NCI-H524 treated with DMSO at 0.1 percent for 48 hours (cell line): ENCODE measurements at places on chromosomes 16 and 17.

DNA sequence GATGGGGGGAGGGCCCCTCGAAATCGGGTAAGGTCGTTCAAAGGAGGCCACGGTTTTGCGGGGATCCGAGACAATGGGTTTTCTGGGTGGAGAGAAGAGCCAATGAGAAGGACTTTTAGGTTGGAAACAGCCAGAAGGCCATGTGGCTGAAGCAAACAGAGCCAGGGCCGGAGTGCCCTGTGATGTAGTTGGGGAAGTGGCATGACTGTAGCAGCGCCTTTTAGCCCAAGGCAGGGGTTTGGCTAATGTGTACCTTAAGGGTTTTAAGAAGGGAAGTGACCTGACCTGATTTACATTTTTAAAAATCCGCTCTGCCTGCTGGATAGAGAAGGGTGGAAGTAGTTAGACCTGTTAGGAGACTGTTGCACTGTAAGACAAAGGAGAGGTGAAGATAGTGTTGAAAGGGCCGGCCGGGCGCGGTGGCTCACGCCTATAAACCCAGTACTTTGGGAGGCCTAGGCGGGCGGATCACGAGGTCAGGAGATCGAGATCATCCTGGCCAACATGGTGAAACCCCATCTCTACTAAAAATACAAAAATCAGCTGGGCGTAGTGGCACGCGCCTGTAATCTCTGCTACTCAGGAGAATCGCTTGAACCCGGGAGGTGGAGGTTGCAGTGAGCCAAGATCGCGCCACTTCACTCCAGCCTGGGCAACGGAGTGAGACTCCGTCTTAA lies 1.0 kb downstream of the LYRM1 start:
- DNase-seq, result no peak

GRCh38 chr17:82989881-82990280 lies 89.5 kb upstream of the METRNL start:
- no peak for DNase-seq

DNA sequence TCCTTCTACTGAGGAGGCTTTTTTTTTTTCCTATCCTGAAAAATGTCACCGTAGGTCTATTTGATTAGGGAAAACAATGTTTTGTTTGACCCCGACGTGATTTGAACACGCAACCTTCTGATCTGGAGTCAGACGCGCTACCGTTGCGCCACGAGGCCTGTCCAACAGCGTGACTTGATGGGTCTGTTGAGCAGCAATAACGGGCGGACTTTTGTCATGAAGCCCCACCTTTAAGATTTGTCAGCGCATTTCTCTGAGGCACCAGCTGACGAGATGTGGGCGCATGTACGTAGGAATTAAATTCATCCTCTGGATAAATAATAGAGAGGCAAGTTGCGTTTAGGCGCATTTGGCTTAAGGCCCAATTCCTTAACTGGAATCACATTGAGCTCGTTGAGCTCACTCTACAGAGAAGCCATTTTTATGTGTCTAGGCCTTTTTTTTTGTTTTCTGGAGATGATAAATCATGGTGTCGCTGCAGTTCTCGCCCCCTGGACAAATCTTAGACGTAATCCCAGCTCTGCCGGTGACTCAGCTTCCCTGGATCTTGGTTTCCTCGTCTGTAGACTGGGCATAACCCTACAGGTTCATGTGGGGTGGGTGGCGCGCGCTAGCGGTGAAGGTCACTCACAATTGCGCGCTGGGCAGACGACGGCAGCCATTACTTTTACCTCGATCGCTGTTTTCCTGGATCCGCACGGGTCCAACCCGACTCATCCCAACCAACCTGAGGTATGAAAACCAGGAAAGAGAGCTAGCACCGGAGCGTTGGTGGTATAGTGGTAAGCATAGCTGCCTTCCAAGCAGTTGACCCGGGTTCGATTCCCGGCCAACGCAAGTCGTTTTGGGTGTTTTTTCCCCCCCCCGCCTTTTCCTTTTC lies 10.6 kb upstream of the AURKB start:
- DNase-seq, result no peak

- DNase-seq, result no peak
These were observed 35.7 kb upstream of the METTL9 start for GRCh38 chr16:21563676-21564075.

DNA sequence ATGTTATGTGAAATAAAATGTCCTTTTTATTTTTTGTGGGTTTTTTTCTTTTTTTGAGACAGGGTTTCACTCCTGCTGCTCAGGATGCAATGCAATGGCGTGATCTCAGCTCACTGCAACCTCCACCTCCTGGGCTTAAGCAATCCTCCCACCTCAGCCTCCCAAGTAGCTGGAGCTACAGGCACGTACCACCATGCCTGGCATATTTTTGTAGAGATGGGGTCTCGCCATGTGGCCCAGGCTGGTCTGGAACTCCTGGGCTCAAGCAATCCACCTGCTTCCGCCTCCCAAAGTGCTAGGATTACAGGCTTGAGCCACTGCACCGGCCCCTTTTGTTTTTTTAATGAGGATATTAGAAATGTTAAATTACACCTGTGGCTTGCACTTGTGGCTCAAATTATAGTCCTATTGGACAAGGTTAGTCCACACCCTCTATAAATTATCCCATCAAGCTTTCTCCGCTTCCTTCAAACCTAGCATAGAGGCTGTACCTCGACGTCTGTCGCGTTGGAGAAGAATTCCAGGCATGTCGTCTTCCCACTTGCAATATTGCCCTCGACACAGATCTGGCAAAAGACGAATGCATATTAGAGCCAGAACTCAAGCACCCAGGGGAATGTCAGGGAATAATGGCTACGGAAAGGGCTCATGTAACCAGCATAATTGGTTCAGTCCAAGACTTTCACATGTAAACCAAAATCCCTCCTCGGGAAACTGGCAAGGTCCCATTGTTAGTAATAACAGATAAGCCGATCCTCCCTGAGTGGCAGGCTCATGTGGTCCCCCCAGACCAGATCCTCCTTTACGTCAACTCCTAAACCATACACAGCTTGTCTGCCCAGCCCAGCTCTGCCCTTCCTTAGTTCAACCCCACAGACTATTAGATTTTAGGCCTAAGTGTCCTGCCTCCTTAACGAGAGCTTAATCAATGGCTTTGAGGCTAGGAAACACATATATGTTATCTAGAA lies 8.2 kb downstream of the TK2 start:
- no peak for DNase-seq

DNA sequence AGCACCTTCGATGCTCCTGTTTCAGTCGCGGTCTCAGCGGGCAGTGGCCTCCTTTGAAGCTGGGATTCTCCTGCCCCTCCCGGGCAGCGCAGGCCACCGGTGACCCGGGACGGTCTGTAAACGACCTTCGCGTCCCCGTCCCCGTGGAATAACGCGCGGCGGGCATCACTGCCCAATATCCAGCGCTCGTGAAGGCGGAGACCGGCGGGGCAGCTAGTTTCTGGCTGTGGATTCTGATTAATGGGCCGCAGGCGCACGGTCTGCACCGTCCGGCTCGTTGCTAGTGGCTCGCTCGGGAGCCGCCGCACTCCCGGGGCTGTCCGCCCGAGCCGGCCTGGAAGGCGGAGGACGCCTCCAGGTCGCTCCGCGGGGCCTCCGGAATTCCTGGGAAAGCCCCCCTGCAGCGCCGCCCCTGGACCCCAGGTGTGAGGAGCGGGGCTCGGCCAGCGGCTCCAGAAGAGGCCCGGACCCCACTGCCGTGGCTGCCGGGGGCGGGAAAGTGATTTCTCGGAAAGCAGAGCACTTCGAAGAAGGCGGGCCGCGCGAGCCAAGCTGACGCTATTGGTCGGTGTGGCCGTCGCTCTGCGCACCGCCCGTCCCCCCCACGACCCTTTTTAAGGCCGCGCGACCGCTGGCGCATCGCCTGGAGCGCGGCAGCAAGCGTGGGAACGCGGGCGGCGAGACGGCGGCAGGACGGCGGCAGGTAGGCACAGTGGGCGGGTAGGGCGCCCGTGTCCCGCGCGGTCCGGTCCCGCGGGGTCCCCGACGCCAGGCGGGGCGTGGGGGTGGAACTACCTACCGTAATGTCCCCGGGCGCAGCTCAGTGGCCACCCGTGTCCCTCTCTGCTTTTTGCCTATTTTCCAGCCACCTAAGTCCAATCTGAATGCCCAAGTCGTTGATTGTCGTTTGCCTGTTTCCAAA lies at the start of gene IRF8:
TSS of gene IRF8 (plus strand) at position 642 of the 922 bp plus-strand sequence. CDS start 3,854 bp downstream, outside the sequence.
- no peak for DNase-seq

- no peak for DNase-seq
These were observed 2.4 kb upstream of the TCAP start for GRCh38 chr17:39662551-39663339.

- no peak for DNase-seq
These were observed 25.9 kb downstream of the GRIN2C start for GRCh38 chr17:74833501-74834377.
